ENCODE measurements at places on chromosomes 13 and 19.

GRCh38 chr13:98771838-98772611, 19.6 kb upstream of the SLC15A1 start:
- DNase-seq = no peak

- no peak for DNase-seq
These were observed 1.1 kb downstream of the ZNF444 start for GRCh38 chr19:56142087-56142787.

DNA sequence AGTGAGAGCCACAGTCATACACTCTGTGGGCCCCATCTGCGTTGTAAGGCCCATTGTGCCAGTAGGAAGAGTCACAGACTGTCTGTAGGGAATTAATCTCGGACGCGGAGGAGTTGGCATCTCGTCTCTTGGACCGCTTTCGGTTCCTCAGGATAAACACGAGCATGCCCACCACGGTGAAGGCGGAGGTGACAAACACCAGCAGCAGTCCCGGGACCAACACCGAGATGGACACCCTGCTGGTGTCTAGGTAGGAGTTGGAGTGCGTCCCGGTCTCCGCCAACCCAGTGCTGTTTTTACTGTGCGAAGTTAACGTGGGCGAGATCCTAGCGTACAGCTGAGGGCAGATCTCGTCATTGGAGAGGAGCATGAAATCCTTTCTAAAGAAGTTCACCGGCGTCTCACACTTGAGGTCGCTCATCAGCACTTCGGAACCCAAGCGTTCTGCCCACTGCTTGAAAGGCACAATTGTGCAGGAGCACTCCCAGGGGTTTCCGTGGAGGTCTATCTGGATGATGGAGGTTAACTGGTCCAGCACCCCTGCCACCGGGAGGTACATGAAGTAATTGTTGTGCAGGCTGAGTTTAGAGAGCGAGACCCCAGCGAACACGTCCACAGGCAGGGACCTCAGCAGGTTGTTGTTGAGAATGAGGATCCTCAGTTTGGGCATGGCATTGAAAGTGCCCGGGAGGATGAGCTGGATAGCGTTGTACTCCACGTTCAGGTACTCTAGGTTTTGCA, 2.7 kb downstream of the SLITRK1 start:
- no peak for DNase-seq

DNA sequence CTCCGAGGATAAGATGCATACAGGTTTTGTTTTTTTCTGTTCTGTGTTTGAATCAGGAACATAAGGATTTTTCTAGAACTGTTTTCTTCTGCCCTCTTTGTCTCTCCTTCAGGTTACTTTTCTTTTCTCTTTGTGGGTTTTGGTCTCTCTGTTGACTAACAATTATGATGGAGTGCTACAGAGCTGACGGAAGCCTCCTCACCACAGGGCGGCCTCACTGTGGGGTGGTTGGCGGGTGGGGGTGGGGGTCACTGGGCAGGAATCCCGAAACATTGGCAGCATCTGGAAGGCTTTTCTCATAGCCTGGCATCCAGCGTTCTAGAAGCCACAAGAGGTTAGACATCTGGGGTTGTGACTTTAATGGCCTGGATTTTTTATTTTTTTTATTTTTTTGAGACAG, 12.0 kb upstream of the MATK start:
- no peak for DNase-seq

DNA sequence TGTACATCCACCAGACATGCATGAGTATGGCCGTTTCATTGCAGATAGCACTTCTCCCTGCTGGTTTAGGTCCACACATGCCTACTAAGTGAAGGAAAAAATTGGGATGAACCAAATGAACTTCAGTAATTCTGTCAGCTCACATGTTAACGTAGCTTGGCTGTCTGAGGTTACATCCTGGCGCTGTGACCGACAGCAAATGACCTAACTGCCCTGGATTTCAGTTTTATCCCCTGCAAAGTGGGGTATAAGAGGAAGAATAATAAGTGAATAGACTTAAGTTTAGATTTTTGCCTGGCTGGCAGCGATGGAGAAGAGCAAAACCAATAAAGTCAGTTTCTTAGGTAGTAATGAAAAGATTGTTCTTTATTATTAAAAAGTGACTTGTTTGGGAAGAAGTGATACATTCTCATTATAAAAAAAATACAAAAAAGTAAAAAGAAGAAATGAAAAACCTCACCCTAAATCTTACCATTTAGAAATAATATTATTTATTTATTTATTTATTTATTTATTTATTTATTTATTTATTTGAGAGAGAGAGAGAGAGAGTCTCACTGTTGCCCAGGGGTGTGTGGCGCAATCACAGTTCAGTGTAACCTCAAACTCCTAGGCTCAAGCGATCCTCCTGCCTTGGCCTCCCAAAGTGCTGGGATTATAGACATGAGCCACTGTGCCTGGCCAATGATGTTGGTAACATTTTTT, 4.2 kb upstream of the RNF113B start:
- no peak for DNase-seq

DNA sequence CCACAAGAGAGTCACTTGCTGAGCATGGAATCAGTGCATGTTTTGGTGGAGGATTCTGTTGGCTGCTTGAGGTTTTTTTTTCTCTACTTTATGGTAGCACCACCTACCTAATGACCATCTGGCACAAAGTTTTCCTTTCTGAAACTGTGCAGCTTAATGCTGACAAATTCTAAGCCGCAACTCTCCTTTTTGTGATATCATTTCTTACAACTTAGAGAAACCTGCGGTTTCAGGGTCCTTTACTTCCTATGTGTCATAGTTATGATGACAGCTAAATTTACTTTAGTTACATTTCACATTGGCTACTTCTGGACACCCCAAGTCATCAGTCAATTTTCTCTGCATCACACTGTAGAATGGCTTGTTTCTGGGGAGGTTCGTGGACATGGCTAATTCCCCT, 115.4 kb upstream of the TMTC4 start:
- DNase-seq = no peak

- DNase-seq = no peak
These were observed 41.9 kb upstream of the ZNF536 start for GRCh38 chr19:30330266-30330665.

- DNase-seq = no peak
These were observed 743.8 kb upstream of the SLC10A2 start for GRCh38 chr13:103810026-103810425.

GRCh38 chr13:30804474-30804873, 69.1 kb downstream of the ALOX5AP start:
- DNase-seq = no peak

- DNase-seq = no peak
These were observed 507.0 kb downstream of the DACH1 start for GRCh38 chr13:71360041-71360440.

- DNase-seq = peak; percentile 9
These were observed 42.2 kb upstream of the CEACAM21 start for GRCh38 chr19:41533671-41534215.

DNA sequence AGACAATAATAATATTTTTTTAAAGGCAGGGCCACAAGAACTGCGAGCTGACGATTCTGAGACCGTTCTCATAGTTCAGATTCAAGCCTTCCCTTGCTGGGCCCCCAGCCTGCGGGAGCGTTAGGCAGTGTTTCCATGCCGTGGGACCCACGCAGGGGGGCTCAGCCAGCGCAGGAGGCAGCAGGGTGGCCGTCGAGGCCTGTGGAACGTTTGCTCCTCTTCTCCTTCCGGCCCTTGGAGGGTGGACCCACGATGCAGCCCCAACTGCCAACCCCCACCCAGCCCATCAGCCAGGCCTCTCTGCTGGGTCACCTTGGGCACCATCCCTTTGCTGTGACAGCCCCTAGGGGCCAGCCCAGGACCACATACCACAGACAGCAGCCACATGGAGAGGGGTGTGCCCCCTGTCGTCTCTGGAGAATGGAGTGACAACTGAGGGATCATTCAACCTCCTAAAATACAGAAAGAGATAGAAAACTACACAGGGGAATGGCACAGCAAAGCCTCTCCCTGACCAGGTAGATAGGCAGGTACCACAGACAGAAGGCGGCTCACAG, 46.8 kb downstream of the PDCD5 start:
- no peak for DNase-seq

DNA sequence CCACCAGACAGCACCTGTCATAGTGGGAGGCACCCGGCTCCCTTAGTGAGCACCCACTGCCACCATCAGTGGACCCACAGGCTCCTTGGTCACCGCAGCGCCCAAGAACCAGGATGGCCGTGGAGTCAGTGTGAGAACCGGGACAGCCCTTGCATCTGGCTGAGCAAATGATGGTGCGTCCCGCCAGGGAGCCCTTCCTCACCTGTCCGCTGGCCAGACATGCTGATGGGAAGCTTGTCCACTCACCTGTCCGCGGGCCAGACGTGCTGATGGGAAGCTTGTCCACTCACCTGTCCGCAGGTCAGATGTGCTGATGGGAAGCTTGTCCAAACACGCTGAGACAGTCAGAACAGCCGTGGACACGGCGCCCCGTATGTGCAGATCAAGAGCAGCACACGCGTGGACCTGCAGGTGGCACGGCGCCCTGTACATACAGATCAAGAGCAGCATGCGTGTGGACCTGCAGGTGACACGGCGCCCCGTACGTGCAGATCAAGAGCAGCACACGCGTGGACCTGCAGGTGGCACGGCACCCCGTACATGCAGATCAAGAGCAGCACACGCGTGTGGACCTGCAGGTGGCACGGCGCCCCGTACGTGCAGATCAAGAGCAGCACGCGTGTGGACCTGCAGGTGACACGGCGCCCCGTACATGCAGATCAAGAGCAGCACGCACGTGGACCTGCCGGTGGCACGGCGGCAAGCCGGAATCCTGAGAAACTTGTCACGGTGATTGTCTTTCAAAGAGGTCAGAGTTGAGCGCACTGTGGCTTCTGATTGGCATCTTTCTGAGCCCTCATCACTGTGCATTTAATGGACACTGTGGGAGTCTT, 40.7 kb upstream of the DCUN1D2 start:
- DNase-seq = no peak

- no peak for DNase-seq
These were observed 4.4 kb downstream of the RAB20 start for GRCh38 chr13:110557082-110557481.

- no peak for DNase-seq
These were observed 134.7 kb downstream of the POU4F1 start for GRCh38 chr13:78468621-78469020.

Data from spinal cord (tissue), 10 donors.